Upper lobe of right lung (tissue), 1 donor: ENCODE measurements at places on chromosomes 12 and 14.

- no peak for DNase-seq
These were observed 1.9 kb downstream of the LRRK2 start for GRCh38 chr12:40226705-40227104.

- DNase-seq, result no peak
These were observed 17.4 kb downstream of the TMEM119 start for GRCh38 chr12:108580531-108580930.

GRCh38 chr12:5192726-5193125 is 149.0 kb downstream of the KCNA5 start:
- no peak for DNase-seq

- no peak for DNase-seq
These were observed 15.4 kb upstream of the PAPLN start for GRCh38 chr14:73221945-73222344.

GRCh38 chr14:89123215-89123614 is 293.8 kb downstream of the FOXN3 start:
- no peak for DNase-seq

DNA sequence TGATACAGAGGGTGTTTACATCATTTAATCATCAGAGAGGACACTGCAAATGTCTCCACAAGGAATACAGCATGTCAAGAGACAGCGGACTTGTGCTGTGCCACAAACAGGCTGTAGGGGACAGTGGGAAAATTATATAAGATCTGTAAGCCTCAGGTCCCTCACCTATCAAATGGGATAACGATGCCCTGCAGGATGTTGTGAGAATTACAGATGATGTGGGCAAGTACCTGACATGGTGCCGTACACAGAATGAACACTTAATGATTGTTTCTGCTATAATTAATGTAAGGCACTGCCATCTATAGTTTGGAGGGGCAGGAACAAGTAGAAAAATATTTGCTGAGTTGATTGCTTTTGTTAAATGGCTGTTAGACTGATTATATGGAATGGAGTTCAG is 81.9 kb upstream of the GTF2A1 start:
- no peak for DNase-seq

DNA sequence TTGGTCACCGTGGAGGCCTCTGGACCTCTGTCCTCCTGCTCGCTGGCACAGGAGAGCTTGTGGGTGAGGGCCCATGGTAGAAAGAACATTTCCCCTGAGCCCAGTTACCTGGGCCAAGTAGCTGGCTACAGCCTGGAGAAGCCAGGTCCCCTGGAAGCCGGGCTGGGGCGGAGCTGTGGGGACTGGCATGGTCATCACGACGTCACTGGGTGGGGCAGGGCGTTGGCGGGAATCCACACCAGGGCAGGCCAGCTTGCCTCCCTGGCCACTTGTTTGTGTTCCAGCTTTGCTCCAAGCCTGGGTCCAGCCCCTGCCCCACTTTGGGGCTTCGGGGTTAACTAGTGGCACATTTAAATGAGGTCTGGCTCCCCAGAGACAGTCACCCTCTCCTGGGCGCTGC is 35.0 kb upstream of the SLC24A4 start:
- DNase-seq, result no peak
